ENCODE measurements at places on chromosomes 7 and 10. TPM values are rescaled to one million over a fixed set of nuclear protein-coding genes. Genes with fewer than 3 reads are reported as not detected.

GRCh38 chr10:121900443-121901174 lies 27.2 kb downstream of the ATE1 start:
- no peak for DNase-seq

Gene RET
- total RNA-seq: 2.6 TPM

Gene PRPS1L1
- not detected for total RNA-seq

GRCh38 chr7:128194533-128195282 lies 46.4 kb upstream of the LEP start:
- no peak for DNase-seq

DNA sequence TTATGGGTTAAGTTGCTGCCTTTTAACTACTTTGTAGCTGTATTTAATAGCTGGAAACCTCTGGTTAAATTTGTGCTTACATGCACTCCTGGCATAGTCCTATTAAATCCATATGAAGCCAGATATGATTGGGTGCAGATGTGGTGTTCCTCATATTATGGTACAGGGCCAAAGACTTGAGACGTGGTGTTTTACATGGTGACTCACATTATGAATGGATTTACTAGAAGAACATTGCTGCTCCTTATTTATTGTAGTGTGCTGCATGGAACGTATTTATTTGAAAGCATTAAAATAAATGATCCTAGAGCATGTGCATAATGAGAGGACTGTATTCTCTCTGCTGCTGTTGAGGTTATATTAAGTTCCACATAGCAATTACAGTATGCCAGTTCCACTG lies 224.1 kb downstream of the SLC25A13 start:
- no peak for DNase-seq

DNA sequence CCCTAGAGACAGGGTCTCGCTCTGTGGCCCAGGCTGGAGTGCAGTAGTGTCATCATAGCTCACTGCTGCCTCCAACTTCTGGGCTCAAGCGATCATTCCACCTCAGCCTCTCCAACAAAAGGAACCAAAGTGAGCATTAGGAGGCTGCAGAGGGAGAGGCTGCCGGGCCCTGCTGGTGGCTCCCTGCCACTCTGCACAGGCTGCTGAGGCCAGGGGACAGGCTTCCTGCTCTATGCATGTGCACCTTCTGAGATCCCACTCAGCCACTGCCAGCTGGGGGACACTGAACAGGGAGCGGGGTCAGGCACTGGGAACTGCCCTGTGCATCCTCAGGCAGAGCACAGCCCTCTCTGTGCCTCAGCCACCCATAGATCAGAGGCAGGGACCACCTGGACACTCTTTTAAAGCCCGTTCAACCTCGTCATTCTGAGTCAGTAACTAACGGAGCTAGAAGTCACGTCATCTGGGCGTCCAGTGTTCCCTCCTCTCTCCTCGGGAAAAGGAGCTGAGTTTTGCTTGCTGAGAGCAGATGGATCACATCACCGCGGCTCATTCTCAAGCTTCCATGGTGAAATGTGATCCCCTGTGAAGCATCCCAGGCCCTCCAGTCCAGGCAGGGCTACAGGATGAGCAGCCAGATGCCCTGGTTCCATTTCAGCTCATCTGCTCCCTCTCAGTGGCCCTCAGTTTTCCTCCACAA lies 109.6 kb downstream of the MYL10 start:
- no peak for DNase-seq

Gene NCF1
- 2.1 TPM for total RNA-seq

Gene TRPV5
- total RNA-seq: 0.06 TPM

GRCh38 chr10:52280051-52280450 lies 34.0 kb upstream of the DKK1 start:
- no peak for DNase-seq

DNA sequence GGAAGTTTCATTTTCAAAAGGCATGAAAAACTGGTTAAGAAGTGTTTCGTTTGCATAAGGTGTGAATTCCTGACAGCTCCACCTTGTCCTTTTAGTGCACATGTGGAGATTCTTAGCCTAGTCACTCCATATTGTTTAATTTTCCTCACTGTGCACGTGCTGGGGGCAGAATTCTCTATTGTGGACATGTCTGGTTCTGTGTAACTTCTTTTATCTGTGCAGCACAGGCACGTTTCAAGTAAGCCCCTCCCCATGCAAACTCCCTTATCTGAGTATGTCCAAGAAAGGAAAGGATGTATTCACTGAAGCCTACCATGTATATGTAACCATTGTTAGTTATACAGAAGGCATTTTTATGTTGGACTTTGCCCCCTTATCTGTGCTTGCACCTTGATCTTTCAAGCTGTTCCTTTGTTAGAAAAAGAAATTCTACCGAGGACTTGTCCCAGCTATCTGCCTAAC lies 1346.3 kb downstream of the REEP3 start:
- DNase-seq: no peak

- DNase-seq: no peak
These were observed 9.8 kb downstream of the PODXL start for GRCh38 chr7:131546583-131547141.

DNA sequence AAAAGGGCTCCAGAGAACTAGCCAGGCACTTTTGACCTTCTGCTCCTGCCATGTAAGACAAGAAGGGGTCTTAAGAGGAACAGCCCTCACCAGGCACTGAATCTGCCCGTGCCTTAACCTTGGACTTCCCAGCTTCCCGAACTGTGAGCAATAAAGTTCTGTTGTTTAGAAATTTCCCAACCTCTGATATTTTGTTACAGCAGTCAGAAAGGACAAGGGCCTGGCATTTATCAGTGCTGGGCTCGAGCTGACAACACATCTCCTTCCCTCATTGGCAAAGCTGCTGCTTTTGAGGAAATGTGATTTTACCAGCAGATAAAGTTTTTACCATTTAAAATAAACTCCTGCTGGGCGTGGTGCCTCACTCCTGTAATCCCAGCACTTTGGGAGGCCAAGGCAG lies 103.5 kb downstream of the GPR26 start:
- no peak for DNase-seq

GRCh38 chr7:112546723-112547513 lies 66.1 kb downstream of the LSMEM1 start:
- no peak for DNase-seq

DNA sequence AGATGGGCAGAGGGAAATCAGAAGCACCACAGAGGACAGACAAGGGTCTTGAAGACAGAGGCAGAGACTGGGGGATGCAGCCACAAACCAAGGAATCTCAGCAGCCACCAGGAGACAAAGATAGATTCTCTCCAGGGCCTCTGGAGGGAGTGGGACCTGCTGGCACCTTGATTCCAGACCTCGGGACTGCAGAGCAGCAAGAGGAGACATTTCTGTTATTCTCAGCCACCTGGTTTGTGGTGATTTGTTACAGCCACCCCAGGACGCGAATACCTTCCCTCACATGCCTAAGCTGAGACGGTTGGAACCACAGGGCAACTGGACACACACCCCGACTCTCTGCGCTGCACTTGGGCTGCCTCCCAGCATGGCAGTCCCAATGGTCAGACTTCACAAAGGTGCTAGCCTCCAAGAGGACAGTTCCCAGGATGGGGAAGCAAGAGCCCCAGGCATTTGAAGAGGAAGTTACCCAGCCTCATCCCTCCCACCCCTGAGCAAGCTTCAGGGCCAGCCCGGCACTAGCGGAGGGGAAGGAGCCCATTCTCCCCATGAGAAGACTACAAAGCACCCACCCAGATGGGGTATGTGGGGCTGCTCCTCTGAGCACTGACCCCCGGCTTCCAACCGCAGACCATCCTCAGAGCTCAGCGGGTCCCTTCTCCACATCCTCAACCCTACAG lies 104.6 kb upstream of the INSIG1 start:
- DNase-seq: no peak

DNA sequence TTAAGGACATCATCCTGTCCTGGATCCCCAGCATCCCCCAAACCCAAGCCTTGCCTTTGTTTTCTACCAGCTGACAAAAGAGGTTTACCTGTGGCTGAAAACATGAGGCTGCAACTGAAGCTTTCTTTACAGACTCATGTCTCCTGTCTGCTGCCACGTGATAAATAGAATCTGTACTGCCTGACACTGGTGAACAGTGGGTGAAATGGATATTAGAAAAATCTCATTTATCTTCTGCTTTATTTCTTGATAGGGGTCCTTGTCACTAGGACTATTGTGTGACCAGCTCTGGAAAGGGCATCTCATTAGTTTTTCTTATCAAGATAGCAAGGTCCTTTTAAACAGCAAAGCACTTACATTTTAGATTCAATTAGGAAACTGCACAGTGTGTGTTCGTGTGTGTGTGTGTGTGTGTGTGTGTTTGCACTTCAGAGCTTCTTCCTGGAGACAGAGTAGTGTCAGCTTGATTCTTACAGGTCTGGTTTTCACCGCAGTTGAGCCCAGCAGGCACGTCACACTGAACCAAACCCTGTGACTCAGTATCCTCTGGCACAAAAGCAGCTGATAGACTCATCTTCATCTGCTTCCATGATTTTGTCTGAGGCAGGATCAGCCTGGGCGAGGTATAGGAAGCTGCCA lies 373.5 kb upstream of the CELF2 start:
- peak; percentile 25 for DNase-seq

- no peak for DNase-seq
These were observed 233.6 kb downstream of the BAMBI start for GRCh38 chr10:28910956-28911355.

GRCh38 chr10:114239117-114239993 lies at the start of gene VWA2:
VWA2 (plus strand) TSS chr10:114239254; CDS start chr10:114248714, 9,460 bp downstream.
- peak; percentile 18 for DNase-seq

Gene PROSER2
- 1.2 TPM for total RNA-seq

Gene PLAU
- total RNA-seq: 5.0 TPM

GRCh38 chr7:25952261-25953057 lies 199.5 kb upstream of the NFE2L3 start:
- DNase-seq: no peak

Gene ADRA2A
- 0.45 TPM for total RNA-seq

DNA sequence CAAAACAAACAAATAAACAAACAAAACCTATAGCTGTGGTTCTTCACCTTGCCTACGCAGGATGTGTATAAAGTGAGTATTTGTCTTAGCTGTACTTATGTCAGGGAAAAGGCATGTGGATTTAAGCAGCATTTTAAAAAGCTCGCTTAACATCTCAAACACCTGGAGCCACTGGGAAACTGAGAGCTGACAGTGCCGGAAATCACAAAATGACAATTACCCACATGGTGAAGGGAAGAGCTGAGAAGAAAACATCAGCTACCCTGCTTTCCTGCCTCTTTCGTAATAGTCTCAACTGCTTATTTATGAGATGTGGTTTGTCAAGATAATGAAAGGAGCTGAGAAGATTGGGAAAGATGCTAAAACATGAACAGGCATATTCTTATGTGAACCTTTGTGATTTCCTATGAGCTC lies 31.1 kb upstream of the MSMB start:
- DNase-seq: no peak

Gene ETV1
- 2.8 TPM for total RNA-seq

DNA sequence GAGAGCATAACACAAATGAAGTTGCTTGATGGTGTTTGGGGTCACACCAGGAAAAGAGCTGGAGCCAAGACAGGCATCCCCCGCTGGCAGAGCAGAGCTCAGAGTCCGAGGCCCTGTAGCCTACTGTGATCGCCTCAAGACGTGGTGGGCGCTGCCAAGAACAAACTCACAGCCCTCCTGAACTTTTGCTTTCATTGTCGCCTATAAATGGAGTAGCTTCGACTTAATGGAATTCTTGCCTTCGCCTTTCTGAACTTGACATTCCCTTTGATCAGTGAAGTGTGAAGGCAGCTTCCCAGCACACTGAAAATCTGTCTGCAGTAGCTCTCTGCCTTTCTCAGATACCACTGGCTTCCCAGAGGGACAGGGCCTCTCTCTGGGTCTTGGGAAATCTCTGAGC lies 21.3 kb downstream of the CPXM2 start:
- no peak for DNase-seq

DNA sequence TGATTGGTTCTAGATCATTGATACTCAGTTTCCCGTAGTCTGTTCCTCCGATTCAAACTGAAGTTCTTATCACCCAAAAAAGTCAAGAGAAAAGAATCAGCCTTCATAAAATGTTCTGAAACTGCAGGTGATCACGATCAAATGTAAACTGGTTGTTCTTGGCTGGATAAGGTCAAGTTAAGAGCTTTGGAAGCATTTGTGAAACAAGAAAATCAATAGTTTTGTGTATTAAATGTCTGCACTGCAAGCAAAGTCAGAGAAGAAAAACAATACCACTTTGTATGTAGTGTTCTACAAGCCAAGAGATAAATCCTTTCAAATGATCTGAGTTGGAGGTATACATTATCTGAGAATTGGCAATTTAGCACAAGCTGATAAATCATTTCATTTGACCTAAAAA lies 710.3 kb downstream of the SORCS1 start:
- no peak for DNase-seq

- DNase-seq: peak; percentile 45
These were observed 90.0 kb downstream of the PLXNA4 start for GRCh38 chr7:132486274-132486610.

GRCh38 chr7:82291931-82292330 lies 151.6 kb downstream of the CACNA2D1 start:
- no peak for DNase-seq

- DNase-seq: no peak
These were observed 262.0 kb upstream of the ZMIZ1 start for GRCh38 chr10:78806681-78807221.

DNA sequence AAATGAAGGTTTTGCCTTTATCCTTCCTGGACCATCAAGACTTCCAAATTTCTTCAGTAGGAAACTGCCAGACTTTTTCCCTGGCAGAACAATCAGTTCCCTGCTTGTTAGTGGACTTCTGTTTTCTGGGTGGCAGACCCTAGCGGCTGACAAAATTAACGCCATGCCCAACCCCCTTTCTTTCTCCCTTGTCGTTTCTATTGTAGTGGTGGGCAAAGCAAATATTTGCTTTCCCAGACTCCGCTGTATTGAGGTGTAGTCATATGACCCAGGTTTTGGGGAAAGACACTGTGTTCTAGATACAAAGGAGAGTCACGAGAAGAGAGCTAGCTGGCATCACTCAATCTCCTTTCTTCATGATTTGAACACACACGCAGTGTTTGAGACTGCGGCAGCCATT lies 7.7 kb downstream of the PON2 start:
- DNase-seq: no peak

Gene CTAGE15
- not detected for total RNA-seq

GRCh38 chr10:6008497-6009142 lies 31.3 kb upstream of the IL15RA start:
- DNase-seq: no peak

Gene NEURL1
- 66.6 TPM for total RNA-seq

- DNase-seq: peak; percentile 27
These were observed 138.7 kb downstream of the C10orf105 start for GRCh38 chr10:71580926-71581325.

Gene ANXA8L1
- 0.15 TPM for total RNA-seq

GRCh38 chr7:13336227-13336626 lies 648.8 kb downstream of the ARL4A start:
- no peak for DNase-seq

GRCh38 chr7:149610441-149611011 lies 112.9 kb upstream of the ZNF746 start:
- no peak for DNase-seq

Gene GCK
- total RNA-seq: not detected

- no peak for DNase-seq
These were observed 966.8 kb downstream of the LRMDA start for GRCh38 chr10:76398043-76398710.

Gene CPN1
- not detected for total RNA-seq

Gene DRGX
- total RNA-seq: not detected

- DNase-seq: no peak
These were observed 9.1 kb downstream of the C10orf105 start for GRCh38 chr10:71710519-71710918.

All from psoas muscle (tissue), 8 donors.